Neural crest cell (in vitro differentiated cells): ENCODE measurements at places on chromosomes 16 and 17. TPM values are rescaled to one million over a fixed set of nuclear protein-coding genes. Genes with fewer than 3 reads are reported as not detected.

GRCh38 chr16:25893332-25893731, 201.6 kb downstream of the HS3ST4 start:
- no peak for DNase-seq

DNA sequence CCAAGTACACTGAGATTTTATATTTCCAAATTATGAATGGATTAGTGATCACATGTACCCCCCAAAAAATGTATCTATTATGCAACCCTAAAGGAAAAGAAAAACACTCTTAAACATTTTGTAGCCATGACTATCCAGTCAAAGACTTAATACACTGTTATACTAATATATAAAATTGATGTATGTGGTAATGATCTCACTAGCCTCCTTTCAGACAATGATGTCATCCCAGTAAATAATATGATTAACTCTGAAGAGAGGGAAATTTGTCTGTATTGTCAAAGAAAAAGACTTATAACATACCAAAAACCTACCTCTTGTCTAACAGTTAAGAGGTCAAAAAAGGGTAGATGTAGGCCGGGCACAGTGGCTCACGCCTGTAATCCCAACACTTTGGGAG, 80.7 kb downstream of the USP32 start:
- no peak for DNase-seq

- no peak for DNase-seq
Observed at GRCh38 chr16:16075488-16076422, 126.3 kb downstream of the ABCC1 start.

GRCh38 chr16:14111713-14112538, 40.8 kb downstream of the MRTFB start:
- DNase-seq, result no peak

DNA sequence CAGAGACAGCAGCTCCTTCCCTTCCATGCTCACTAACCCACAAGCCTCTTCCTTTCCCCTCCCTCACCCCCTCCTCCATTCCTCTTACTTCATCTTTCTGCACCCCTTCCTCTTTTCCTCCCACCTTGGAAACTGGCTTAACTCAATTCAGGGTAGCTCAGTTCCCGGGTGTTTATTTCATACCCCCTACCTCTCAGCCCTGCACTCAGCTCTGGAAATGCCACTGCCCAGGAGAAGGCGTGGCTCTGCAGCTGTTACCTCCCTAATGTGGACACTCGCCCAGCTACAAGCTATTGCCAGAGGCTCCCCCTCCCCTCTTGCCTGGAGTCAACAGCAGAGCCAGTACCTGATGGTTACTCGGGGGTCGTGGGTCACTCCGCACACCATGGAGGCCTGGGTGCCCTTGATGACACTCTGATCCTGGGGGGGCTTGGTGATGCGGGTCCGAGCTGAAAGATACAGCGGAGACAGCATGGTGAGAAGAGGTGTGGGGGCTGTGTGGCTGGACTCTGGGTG, 118.4 kb upstream of the CDC42EP4 start:
- no peak for DNase-seq

- DNase-seq, result no peak
Observed at GRCh38 chr16:75288181-75288580, 36.8 kb upstream of the BCAR1 start.

DNA sequence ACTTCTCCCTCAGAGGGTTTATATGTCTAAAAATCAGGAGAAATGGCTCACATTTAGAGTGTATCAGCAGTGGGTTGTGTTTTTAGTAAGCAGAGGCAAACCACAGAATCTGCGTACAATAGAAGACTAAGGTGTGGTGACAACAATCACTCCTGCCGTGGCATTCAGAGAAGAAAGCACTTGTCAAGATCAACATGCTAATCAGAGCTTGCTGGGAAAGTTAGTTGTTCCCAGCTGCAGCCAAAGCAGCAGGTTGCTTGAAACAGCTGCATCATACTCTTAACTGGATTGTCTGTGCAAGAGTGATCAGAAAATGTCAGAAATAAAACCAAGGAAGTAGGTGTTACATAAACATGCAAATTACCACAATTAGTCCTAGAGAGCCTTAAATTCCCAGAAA, 616.4 kb downstream of the CDH8 start:
- DNase-seq, result no peak

DNA sequence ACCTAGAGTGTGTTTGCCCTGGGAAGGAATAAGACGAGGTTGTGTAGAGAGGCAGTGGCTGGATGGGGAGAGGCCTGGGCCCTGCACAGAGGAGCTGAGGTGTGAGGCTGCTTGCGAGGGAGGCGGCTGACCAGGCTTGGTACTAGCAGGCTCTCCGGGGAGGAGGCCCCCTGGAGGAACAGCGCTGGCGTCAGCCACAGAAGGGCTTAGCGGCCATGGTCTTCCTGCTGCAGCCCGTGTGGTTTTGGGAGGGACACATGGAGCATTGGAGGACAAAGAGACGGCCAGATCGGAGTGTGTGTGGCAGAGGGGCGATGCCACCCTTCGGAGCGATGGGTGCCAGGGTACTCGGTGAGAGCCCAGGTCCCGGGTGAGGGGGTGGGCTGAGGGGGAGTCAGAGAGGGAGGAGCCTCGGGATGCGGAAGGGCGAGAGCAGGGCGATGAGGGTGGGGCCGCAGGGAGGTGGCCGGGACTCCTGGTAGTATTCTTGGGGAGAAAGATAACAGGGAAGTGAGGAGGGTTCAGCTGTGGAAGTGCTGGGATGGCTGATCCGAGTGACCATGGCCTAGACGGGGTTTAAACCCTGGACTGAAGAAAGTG, 8.3 kb downstream of the BANP start:
- no peak for DNase-seq

Gene CCDC78
- total RNA-seq, result 7.0 and 7.2 TPM in 2 replicates

Gene PYCARD
- 1.7 and 3.3 TPM in 2 replicates for total RNA-seq

Gene NACA2
- not detected in 2 replicates for total RNA-seq

Gene LRRC37A
- total RNA-seq, result 2.9 and 3.6 TPM in 2 replicates

Gene OR4D1
- total RNA-seq, result 0.12 TPM in 1 of 2 replicates, not detected in the other

Gene CYBC1
- 111 and 115 TPM in 2 replicates for total RNA-seq
